ENCODE measurements at places on chromosomes 7 and 10.

DNA sequence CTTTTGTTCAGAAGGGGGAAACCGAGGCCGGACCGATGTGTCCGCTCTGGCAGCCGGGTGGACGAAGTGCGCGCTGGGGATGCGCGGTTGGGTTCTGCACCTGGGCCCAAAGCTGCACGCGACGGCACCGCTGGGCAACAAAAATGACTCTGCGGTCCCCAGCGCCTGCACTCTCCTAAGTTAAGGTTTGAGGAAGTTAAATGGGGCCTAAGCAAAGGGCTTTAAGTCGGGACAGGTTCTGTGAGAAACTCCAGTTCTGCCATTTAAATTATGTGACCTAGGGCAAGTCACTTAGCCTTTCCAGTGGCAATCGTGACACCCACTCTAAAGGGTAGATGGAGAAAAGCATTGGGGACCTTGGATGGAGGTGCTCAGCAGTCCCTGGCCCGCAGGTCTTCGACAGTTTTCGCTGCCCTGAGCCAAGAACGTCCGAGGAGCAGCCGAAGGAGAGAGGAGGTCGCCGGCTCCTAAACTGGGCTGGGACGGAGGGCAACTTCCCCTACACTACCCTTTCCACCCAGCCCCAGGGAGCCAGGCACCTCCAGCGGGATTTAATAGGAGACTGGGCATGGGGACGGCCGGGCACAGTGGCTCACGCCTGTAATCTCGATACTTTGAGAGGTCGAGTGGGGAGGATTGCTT is 534 bp upstream of the ACBD5 start:
- peak; percentile 40 for DNase-seq

GRCh38 chr7:138527746-138528223 is 67.7 kb downstream of the TRIM24 start:
- DNase-seq: no peak

DNA sequence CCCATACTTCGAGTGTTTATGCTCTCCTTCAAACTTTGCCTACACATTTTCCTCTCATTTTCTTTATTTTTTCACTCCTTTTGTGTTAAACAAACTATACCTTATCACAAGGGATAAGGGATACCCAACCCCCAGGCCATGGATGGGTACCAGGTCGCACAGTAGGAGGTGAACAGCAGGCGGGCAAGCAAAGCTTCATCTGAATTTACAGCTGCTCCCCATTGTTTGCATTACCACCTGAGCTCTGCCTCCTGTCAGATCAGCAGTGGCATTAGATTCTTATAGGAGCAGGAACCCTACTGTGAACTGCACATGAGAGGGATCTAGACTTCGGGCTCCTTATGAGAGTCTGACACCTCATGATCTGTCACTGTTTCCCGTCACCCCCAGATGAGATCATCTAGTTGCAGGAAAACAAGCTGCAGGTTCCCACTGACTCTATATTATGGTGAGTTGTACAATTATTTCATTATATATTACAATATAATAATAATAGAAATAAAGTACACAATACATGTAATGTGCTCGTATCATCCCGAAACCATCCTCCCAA is 28.5 kb downstream of the ZC3HC1 start:
- no peak for DNase-seq

- DNase-seq: no peak
Measured at GRCh38 chr7:156889089-156889488, 3.9 kb downstream of the LMBR1 start.

DNA sequence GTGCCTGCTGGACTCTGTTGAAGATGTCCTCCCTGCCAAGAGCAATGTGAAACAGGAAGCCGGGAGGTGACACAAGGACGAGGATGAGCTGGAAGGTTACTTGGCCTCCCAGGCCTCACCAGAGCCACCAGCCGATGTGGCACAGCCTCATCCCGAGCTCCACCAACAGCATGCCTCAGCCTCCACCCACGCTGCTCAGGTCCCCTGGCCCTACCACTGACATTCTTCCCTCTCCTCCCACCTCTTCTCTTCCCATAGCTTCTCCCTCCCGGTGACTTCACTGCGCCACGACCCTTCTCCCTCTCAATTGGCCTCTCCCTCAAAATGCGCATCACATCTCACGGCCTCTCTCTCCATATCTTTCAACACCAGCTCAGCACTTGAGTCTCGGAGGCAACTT is 249.9 kb downstream of the SKAP2 start:
- DNase-seq: no peak

DNA sequence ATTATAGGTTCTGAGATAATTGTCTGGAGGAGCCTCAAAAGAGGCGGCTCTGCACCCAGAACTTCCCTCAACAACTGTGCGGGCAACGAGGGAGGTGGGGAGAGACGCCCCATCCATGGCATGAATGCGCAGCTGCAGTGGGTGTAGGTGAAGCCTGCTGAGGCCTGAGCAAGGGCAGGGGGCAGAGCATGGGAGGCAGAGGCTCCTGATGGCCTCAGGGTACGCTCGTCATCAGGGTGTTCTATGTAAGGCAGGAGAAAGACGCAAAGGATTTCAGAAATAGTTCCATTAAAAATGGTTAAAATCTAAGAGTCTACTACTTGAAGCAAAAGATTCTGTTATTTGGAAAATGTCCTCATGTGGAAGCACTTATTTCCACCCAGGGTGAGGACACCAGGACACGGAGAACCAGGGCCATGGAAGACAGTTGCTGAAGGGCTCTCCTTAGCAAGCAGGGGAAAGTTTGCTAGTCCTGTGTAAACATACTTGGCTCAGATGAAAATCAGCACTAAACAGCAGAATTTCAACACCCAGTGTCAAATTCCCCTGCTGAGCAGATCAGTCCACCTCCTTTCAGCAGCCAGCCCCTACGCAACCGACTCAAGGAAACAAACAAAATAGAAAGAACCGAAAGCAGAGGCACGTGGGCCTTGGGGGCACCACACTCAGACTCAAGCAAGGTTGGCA is 18.9 kb downstream of the INSIG1 start:
- no peak for DNase-seq

GRCh38 chr7:107659666-107660065 is 962 bp upstream of the SLC26A4 start:
- no peak for DNase-seq

- no peak for DNase-seq
Measured at GRCh38 chr10:99595770-99596465, 24.3 kb downstream of the SLC25A28 start.

GRCh38 chr7:68744036-68744435 is 854.2 kb upstream of the AUTS2 start:
- DNase-seq: no peak

- no peak for DNase-seq
Measured at GRCh38 chr10:123413353-123413752, 252.8 kb upstream of the GPR26 start.

- no peak for DNase-seq
Measured at GRCh38 chr7:133290676-133291333, 37.9 kb downstream of the EXOC4 start.

- DNase-seq: no peak
Measured at GRCh38 chr10:69292459-69292858, 14.2 kb downstream of the HK1 start.

DNA sequence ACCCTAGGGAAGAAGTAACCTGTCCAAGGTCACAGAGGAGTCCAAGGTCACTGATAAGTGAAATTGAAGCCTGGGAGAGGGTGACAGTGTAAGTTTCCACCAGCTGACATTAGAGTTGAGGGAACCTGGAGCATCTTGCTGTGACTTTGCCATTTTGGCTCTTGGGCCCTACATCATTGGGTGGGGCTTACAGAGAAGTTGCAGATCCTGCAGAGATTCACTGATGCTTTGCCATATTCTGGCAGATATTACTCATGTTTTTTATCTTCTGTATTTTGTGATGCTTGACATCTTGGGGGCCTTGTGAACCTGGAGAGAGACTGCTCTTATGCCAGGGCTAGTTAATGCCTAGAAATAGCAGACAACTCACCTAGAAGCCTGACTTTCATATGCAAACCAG is 36.5 kb downstream of the SMKR1 start:
- no peak for DNase-seq

DNA sequence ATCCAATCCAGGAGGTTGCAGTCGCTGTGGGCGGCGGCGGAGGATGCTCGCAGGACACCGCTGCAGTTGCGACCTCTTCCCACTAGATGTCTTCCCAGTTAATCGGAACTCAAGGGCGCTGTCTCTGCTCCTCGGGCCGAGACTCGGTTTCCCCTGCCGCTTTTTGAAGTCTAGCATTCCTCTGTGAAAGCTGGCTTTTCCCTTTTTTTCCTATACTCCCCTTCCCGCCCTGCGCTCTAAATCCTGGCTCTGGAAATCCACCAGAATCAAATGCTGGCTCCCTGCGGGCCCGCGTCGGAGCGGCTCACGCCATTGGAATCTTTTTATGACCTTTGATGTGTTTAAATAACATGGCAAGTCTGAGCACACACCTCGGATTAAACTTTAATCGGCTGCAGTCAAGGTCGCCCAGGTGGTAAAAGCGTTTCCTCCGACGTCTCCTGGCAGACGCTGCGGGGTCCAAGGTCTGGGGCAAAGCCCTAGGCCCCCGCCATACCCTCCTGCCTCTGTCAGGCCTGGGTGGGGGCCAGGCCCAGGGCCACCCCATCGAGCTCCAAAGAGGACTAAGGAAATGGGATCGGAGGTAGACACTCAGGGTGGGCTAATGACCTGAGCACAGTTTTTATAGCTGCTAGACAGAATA is 10.7 kb upstream of the HOXA13 start:
- peak; percentile 43 for DNase-seq

- DNase-seq: no peak
Measured at GRCh38 chr7:67725423-67725822, 728.8 kb downstream of the TYW1 start.
